ENCODE measurements at places on chromosomes 1 and 21. TPM values are rescaled to one million over a fixed set of nuclear protein-coding genes. Genes with fewer than 3 reads are reported as not detected.

- no peak for DNase-seq
These were observed 31.0 kb downstream of the TGFBR3 start for GRCh38 chr1:91854852-91855534.

DNA sequence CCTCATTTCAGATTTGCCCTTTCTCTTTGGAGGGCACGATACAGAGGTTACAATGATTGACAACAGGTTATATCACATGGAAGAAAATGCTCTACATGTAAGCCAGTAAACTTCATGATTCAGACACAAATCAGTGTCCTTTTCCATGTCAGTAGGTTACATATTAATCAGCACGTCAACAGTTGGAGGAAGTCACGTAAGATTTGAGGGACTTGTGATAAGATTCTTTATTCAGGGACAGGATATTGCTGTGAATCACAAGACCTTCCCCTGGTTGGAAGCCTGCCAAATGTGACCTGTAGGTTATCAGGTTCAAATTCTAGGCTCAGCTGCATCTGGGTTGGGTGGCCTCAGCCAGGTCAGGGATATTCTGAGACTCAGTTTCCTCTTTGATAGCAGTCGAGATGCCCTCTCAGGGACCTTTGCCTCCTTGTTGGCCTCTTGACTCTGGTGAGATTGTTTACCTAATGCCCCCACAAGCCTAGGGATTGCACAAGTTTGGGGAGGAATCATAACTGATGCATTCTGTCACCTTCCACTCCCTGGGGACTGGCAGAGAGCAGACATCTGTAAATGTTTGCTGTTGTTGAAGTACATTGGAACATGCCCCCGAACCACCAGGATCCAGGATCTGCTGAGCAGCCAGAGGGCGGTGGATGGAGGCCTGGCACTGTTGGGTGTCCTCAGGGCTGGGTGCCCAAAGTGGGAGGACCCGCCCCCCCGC, 31.9 kb downstream of the SERINC2 start:
- no peak for DNase-seq

DNA sequence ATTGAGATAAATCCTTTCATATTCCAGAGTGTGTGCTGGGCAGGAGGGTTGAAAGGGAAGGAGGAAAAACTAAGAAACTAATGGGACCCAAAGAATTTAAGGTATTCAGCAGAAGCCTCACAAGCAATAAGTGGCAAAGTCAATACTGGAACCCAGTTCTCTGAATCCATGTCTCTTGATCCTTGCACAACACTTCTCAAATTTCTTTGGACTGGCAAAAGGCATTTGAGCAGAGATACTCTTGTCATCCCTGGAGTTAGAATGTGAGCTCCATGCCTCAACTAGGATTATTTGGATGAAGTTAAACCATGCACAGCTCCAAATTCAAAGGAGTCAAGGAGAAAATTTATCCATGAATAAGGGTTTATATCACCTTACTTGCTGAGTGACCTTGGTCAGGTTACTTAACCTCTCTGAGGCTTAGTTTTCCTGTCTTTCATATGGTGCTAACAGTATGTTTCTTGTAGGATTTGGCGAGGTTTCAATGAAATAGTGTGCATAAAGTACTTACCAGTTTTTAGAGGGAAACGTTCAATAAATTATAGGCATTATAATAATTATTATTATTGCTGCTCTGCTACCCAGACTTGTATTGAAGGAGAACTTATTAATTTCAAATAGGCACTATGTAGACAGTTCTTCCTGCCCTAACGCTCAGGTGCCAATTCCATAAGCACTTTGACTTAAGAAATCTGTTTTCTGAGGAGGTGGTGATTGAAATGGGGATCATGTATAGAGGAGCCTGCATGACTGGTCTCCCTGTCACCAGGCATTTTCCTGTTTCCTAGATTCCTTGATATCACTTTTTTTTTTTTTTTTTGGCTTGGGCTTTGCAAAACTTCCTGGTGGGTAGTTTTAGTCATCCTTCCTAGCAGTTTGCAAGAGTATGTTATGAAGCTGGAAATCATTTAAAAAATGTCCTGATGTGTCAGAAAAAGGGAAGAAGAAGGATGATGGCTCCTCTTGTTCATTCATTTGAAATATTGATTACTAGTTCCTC, 125.0 kb upstream of the JUN start:
- no peak for DNase-seq

RHOU gene
- not detected for total RNA-seq

DNA sequence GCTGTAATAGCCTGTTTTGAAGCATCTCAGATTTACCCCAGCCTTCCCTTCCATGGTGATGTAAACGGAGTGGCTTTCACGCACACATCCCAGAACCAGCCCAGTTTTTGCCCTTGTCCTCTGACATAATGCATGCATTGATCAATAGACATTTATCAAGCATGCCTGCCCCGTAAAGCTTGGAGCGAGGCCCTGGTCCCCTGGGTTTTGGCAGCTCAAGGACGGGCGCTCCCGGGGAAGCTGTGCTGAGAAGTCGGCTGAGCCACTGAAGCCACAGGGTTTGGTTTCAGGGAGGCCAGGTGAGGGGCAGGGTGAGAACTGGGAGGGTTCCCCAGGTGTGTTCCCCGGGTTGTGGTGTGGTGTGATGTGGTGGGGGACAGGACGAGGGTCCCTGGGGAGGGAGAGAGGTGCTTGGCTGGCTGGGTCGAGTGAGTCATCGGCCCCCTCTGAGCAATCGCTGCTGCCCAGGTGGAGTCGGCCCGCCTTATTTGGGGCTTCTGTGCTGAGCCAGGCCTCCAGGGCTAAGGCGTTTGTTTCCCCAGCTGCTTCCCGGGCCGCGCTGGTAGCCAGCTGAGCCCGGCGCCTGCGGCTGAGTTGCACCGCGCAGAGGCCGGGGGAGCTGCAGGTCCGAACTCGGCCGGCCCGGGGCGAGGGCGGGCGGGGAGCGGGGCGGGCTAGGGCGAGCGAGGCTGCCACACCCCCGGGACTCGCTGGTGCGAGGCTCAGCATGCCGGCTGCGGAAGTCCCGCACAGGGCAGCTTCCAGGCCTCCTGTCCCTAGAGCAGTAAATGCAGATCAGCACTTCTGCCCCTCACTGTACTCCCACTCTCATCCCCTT, 23.6 kb downstream of the ATP2B4 start:
- DNase-seq = peak; percentile 47

- DNase-seq = no peak
These were observed 8.0 kb upstream of the TMPRSS15 start for GRCh38 chr21:18411565-18411964.

LGALS8 gene
- total RNA-seq = 7.9 TPM

DNA sequence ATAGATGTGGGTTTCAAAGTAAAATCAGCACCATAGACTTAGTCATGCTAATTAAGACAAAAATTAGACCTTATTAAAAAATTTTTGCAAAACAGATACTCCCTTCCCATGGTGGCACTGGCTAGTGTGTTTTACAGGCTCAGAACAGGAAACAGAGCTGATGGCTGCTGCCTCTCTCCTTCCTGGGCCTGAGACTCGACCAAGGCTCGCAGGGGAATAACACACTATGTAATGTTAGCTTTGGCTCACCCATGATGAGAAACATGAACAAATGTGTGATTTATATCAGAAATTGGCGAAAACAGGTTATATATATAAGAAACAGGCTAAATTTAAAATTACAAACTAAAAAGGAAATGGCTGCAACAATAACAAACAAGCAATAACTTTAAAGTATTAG, 50.7 kb downstream of the ERG start:
- DNase-seq = no peak

DNA sequence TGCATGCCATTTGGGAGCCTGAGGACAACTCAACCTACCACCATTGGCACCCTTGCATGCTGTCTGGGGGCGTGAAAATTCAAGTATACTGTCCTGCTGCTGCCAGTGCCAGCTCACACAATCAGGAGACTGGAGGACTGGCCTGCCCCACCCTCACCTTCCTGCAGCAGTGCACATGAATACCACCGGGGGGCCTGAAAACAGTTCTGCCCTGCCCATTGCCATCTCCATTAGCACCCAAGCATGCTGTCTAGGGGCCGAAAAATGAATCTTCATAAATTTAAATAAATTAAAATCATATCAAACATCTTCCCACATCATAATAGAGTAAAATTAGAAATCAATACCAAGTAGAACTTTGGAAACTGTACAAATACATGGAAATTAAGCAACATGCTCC, 322.1 kb upstream of the TMPRSS15 start:
- no peak for DNase-seq

ZNF593OS gene
- not detected for total RNA-seq

DNA sequence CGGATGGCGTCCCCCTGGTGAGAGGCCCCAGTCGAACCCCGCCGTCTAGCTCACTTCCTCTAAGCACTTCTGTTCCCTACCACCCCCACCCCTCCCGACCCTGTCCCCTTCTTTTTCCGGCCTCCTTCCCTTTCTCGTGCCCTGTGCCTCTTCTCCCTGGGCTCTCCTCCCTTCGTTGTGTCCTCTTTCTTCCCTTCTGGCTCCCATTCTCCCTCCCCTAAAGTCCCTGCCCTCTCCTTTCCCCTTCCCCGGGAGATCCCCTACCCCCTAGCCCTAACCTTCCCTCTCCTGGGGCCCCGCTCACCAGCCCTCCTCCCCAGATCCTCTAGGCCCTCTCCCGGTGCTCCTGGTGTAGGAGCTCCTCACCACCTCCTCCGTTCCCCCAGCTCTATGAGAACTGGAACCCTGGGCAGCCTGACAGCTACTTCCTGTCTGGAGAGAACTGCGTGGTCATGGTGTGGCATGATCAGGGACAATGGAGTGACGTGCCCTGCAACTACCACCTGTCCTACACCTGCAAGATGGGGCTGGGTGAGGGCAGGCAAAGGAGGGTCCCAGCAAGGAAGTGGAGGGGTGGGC, 15.9 kb downstream of the BCAN start:
- no peak for DNase-seq

DNA sequence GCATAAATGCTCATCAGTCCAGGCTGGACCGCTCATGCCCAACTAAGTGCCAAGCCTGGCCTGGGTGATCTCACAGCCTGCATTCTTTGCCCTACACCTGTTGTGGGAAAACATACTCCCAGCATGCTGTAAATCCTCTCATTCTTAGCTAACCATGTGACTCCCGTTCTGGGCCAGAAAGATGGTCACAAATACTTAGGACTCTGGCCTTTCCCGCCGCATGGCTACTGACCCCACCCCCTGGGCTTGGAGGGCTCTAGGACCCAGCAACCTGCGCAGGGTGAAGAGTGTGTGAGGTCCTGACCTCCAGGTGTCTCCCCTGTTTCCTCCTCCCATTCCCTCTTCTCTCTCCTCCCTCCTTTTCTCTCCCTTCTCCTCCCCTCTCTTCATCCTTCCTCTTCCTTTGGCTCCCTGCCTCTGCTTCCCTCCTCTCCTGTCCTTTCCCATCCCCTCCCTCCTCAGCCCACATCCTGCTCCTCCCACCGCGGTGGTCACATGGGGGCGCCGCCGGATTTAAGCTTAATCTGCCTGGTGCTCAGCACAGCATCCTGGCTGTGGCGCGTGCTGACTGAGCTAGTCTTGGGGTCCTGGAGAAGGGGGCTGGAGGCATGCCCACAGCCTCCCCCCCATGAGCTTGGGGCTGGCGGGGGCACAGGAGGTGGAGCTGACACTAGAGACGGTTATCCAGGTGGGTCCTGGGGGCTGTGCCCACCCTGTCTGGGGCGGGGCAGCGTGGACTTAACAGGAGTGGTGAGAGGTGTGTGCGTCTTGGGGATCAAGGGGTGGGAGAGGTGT, at the start of gene CROCC:
TSS of gene CROCC (plus strand) at position 541 of the 795 bp plus-strand sequence. CDS start at position 629, 88 bp downstream.
- DNase-seq = peak; percentile 83

PRRC2C gene
- total RNA-seq = 69.0 TPM

GRCh38 chr1:215005078-215005477, 77.5 kb upstream of the KCNK2 start:
- DNase-seq = no peak

FCRL5 gene
- 0.93 TPM for total RNA-seq

- DNase-seq = peak; percentile 89
These were observed 287.5 kb downstream of the HLX start for GRCh38 chr1:221166559-221167318.

ATPAF1 gene
- 81.2 TPM for total RNA-seq
